Esophagus muscularis mucosa (tissue), 4 donors: ENCODE measurements at places on chromosomes 7 and 10. TPM values are rescaled to one million over a fixed set of nuclear protein-coding genes. Genes with fewer than 3 reads are reported as not detected.

DNA sequence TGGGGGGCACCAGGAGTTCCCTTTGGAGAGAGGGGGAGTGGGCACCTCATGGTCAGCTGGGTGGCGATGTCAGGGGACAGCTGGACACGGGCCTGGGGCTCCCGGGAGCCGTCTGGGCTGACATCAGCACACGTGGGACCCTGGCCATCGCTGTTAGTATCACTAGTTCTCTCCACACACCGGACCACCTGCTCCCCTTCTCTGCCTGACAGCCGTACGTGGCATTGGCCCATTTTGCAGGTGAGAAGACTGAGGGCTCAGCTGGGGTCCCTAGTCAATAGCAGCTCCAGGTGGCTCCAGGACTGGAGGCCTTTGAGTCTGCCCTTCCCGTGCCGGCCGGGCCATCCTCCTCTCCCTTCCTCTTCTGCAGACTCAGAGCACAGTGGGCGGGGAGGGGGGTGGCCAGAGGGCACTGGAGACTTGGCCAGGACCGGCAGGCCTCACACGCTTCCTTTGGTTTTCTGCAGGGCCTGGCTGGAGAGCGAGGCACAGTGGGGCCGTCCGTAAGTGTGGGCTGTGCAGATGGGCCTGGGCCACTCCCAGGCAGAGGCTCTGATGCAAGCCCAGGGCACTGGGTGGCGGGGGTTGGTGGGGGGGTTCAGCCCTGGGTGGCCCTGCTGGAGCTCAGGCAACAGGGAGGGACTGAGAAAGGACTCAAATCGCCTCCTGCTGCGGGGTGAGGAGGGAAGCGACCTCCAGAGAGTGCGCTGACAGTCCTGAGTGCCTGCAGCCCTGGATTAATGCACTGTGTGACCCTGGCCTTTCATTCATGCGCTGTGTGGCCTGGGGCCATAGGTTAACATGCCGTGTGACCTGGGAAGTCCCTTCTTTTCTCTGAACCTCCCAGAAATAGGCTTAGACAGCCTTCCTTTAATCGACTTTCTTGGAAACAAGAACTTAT lies 78.2 kb downstream of the MYL10 start:
- no peaks in the 10 kb centered on the region for H3K27me3 ChIP-seq
- no peak for DNase-seq

- no peaks in the 10 kb centered on the region for H3K27me3 ChIP-seq
- DNase-seq: no peak
- H3K36me3 ChIP-seq: peaks cover 69% of the 10 kb centered on the region
- no peaks in the 10 kb centered on the region for H3K4me1 ChIP-seq
- H3K4me3 ChIP-seq: no peak overlapping the region
- H3K27ac ChIP-seq: no peak overlapping the region
Measured at GRCh38 chr7:122100021-122100420, 44.0 kb downstream of the AASS start.

GRCh38 chr10:67790534-67791408 lies 47.2 kb downstream of the DNAJC12 start:
- no peaks in the 10 kb centered on the region for H3K36me3 ChIP-seq
- H3K4me1 ChIP-seq: no peaks in the 10 kb centered on the region
- no peaks in the 10 kb centered on the region for H3K27me3 ChIP-seq
- H3K4me3 ChIP-seq: no peak overlapping the region

Gene DENND2A
- total RNA-seq: 51.2 TPM

DNA sequence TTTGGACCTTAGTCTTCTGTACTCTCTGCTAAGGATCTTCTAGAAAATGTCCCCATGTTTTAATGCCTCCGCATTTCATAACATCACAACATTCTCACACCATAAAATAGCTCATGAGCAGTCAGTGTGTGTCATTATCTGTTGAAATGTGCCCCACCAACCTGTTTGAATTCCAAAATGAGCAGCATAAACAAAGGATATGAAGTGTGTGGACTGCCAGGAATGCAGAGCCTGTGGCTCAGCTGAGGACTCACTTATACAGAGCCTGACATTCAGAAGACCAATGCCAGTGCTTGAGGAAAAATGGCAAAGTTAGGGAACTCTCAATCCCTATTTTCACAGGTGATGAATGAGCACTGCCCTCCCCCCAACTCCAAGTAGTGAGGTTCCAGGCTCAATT lies 621.4 kb downstream of the POM121L12 start:
- H3K4me3 ChIP-seq: no peak overlapping the region
- no peaks in the 10 kb centered on the region for H3K27me3 ChIP-seq
- H3K27ac ChIP-seq: no peak overlapping the region
- H3K4me1 ChIP-seq: no peaks in the 10 kb centered on the region
- H3K36me3 ChIP-seq: no peaks in the 10 kb centered on the region
- DNase-seq: no peak

Gene PAPSS2
- 16.7 TPM for total RNA-seq

Gene ANKRD7
- 0.83 TPM for total RNA-seq

Gene HMX3
- not detected for total RNA-seq

- H3K36me3 ChIP-seq: no peaks in the 10 kb centered on the region
- H3K27me3 ChIP-seq: no peaks in the 10 kb centered on the region
- H3K27ac ChIP-seq: no peak overlapping the region
- no peaks in the 10 kb centered on the region for H3K4me1 ChIP-seq
- no peak overlapping the region for H3K4me3 ChIP-seq
Measured at GRCh38 chr10:8449909-8450308, 395.4 kb downstream of the GATA3 start.

DNA sequence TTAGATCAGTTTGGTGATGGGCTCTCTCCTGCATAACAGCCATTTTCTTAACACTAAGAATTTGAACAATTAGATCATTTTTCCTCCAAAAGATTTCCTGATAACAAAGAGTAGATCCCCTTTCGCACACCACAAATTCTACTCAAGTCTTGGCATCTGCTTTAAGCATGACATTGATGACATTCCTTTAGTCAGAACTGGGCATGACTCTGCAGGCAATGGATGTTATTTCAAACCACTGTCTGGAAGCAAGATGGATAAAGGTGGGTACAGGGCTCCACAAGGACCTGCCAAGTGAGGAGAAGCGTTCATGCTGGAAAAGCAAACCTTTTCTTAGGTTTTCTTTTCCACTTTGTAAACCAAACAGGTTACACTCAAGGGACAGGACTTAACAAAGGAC lies 123.5 kb downstream of the GLCCI1 start:
- no peak overlapping the region for H3K4me3 ChIP-seq
- no peaks in the 10 kb centered on the region for H3K36me3 ChIP-seq
- H3K4me1 ChIP-seq: no peaks in the 10 kb centered on the region
- DNase-seq: no peak

DNA sequence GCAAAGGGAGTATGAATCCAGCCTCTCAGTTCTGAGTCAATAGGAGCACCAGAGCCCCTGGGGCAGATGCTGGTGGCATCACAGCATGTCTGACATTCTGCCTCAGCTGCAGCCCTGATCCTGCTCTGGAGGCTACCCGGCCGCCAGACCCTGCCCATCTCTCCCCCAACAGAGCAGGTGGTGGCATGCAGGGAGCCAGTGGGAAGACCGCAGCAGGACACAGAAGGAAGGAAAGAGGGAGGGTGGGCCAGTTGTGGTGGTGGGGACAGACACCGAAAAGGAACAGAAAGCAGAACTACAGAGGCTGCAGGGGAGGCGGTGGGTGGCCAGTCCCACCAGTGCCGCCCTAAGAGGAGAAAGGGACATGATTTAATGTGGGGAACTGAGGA lies 35.3 kb downstream of the BLNK start:
- H3K27me3 ChIP-seq: no peaks in the 10 kb centered on the region
- no peak for DNase-seq
- no peak overlapping the region for H3K27ac ChIP-seq
- H3K36me3 ChIP-seq: no peaks in the 10 kb centered on the region
- no peaks in the 10 kb centered on the region for H3K4me1 ChIP-seq

Gene LRRC72
- total RNA-seq: not detected

DNA sequence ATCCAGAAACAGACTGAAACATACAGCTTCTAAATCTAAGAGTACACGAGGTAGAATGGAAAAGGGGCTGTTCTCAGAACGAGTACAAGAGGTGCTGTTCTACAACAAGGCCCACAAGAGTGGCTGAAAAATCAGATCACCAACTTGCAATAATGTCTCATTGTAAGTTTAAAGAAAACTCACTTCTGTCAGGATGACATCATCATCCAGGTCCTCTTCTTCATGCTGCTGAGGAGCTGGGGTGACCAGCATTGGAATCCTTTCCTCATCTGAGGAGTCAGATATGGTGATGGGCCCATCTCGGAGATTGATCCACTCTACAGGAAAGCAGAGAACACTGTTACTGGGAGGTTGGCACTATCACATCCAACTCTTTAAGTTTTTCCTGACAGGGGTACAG lies 28.8 kb downstream of the RNF216 start:
- H3K4me3 ChIP-seq: no peak overlapping the region
- peaks cover 15% of the 10 kb centered on the region for H3K36me3 ChIP-seq
- no peak overlapping the region for H3K27ac ChIP-seq
- DNase-seq: no peak

DNA sequence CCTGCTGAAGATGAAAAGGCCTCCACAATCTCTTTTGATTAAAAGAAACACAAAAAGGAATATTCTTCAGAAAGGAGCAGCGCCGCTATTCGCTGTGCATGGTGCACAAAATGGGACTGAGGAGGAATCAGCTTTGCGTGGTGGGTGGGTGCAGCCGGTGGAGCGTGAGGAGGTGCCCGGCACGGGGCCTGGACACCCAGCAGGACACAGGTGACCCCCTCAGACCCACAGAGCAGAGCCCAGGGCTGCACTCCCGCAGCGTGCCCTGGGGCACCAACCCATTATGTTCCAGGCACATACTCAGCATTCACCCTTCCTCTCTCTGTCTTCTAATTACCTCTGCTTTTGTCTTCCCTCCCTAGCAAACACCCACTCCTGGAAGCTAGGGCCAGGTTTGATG lies 238.0 kb upstream of the PPP2R2D start:
- H3K4me1 ChIP-seq: no peaks in the 10 kb centered on the region
- H3K27ac ChIP-seq: no peak overlapping the region
- H3K27me3 ChIP-seq: peaks cover 8% of the 10 kb centered on the region
- no peak overlapping the region for H3K4me3 ChIP-seq
- no peak for DNase-seq

Gene DRGX
- total RNA-seq: not detected

- H3K4me3 ChIP-seq: no peak overlapping the region
- H3K27me3 ChIP-seq: no peaks in the 10 kb centered on the region
- H3K4me1 ChIP-seq: peaks cover 9% of the 10 kb centered on the region
Measured at GRCh38 chr7:128879939-128880746, 17.5 kb downstream of the ATP6V1F start.

Gene SYT15B
- total RNA-seq: 11.3 TPM

Gene HOXA7
- total RNA-seq: 0.46 TPM
